ENCODE measurements at places on chromosomes 6 and 20.

- no peaks in the 10 kb centered on the region for H3K36me3 ChIP-seq
- no peaks in the 10 kb centered on the region for H3K27me3 ChIP-seq
- H3K4me1 ChIP-seq: no peaks in the 10 kb centered on the region
- DNase-seq: no peak
These were observed 39.0 kb downstream of the AIG1 start for GRCh38 chr6:143099647-143100046.

GRCh38 chr6:23055523-23055922, 486.2 kb downstream of the HDGFL1 start:
- H3K4me1 ChIP-seq: no peaks in the 10 kb centered on the region
- no peak overlapping the region for H3K27ac ChIP-seq
- no peak for DNase-seq
- no peaks in the 10 kb centered on the region for H3K27me3 ChIP-seq
- no peak overlapping the region for H3K4me3 ChIP-seq
- no peaks in the 10 kb centered on the region for H3K36me3 ChIP-seq

DNA sequence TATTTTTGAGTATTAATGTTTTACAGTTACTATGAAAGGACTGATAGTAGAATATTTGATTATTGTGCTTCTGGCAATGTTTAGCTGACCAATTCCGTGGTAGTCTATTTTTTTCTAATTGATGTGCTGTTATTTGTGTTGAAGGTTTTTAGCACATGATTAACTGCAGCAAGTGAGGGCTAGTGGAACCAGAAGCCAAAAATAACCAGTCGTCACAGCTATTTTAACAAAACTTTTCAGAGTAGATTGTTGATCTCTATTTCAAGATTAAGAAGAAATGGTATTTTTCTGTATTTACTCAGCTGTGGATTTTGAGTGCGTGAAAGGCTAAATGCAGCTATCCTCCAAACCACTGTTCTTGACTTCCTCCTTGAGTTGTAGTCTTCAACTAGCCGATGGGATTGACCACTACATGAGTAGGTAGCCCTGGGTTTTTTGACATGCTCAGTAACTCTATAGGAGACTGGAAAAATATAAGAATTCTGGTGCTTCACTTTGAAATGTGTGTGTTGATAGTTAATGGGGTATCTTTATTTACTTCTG, 258.0 kb downstream of the ZFAND3 start:
- H3K27me3 ChIP-seq: no peaks in the 10 kb centered on the region
- peaks cover 10% of the 10 kb centered on the region for H3K4me1 ChIP-seq
- H3K27ac ChIP-seq: no peak overlapping the region
- H3K4me3 ChIP-seq: no peak overlapping the region
- H3K36me3 ChIP-seq: no peaks in the 10 kb centered on the region

GRCh38 chr20:12159261-12159660, 241.6 kb downstream of the BTBD3 start:
- H3K4me3 ChIP-seq: no peak overlapping the region
- no peaks in the 10 kb centered on the region for H3K27me3 ChIP-seq
- DNase-seq: no peak
- no peak overlapping the region for H3K27ac ChIP-seq

GRCh38 chr20:40276301-40276700, 412.7 kb downstream of the MAFB start:
- no peak for DNase-seq
- H3K27ac ChIP-seq: no peak overlapping the region
- no peaks in the 10 kb centered on the region for H3K4me1 ChIP-seq
- no peaks in the 10 kb centered on the region for H3K27me3 ChIP-seq
- H3K4me3 ChIP-seq: no peak overlapping the region

DNA sequence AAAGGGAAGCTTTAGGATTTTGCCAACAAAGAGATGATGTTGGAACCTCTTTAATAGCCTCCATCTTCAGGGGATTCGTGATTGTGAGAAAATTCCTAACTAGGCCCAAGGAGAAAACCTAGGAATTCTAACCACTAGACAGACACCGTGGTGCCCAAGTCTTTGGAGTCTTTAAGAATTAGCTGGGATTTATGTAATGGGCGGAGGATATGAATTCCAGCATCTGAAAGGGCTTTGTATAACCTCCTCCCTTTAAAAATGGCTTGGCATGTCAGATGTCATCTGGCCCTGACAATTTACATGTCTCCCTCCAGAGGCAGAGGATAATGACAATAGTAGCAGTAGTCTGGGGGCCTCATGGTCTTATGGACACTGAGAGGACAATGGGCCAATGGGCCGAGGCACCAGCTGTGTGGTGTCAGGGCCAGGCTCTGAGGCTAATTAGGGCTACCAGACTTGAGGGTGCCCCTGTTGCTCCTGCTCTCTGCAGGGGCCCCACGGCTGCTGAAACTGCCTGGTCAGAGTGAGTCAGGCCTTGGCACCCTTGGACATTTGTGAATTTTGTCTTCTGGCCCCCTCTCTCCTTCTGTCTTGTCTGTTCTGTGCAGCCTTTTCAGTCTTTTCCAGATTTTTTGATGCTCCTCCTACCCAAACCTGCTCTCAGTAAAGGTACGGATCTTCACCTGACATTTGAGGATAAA, 113.9 kb downstream of the EDN1 start:
- H3K27me3 ChIP-seq: no peaks in the 10 kb centered on the region
- H3K36me3 ChIP-seq: no peaks in the 10 kb centered on the region
- H3K27ac ChIP-seq: peak overlapping the region; percentile 75
- DNase-seq: peak; percentile 23
- no peak overlapping the region for H3K4me3 ChIP-seq

DNA sequence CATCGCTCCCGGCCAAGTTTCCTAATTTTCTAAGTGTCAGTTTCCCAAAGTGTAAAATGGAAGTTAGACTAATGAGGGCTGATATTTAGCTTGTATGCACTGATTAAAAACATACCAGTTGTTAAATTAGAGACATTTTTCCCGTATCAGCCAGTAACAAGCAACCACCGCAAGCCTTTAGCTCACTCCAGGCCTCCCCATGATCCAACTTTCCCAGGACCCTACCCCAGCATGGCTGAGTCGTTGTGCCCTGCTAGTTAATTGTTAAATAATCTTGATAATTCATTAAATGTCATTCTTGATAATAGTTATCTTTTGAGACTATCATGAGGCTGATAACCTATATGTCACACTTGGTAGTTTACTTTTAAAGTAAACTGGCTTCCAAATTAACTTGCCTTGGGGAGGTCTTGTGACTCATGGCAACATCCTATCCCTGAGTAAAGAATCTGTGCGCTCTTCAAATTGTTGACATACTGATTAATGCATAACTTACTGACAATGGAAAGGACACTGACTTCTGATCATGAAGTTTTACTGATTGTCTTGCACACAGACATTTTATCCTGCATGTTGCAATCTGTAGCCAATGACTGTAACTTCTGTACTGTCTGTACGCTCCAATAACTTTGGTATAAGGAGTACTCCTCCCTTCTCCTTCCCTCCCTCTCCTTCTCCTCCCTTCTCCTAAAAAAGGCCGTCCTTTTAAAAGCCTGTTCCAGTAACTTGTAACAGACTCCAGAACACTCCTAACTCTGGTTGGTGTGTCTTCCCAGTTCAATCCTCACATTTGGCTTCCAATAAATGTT, 6.3 kb upstream of the GTF3C6 start:
- peak; percentile 53 for DNase-seq
- peaks cover 2% of the 10 kb centered on the region for H3K4me1 ChIP-seq
- H3K27me3 ChIP-seq: no peaks in the 10 kb centered on the region
- H3K36me3 ChIP-seq: no peaks in the 10 kb centered on the region
- no peak overlapping the region for H3K27ac ChIP-seq

DNA sequence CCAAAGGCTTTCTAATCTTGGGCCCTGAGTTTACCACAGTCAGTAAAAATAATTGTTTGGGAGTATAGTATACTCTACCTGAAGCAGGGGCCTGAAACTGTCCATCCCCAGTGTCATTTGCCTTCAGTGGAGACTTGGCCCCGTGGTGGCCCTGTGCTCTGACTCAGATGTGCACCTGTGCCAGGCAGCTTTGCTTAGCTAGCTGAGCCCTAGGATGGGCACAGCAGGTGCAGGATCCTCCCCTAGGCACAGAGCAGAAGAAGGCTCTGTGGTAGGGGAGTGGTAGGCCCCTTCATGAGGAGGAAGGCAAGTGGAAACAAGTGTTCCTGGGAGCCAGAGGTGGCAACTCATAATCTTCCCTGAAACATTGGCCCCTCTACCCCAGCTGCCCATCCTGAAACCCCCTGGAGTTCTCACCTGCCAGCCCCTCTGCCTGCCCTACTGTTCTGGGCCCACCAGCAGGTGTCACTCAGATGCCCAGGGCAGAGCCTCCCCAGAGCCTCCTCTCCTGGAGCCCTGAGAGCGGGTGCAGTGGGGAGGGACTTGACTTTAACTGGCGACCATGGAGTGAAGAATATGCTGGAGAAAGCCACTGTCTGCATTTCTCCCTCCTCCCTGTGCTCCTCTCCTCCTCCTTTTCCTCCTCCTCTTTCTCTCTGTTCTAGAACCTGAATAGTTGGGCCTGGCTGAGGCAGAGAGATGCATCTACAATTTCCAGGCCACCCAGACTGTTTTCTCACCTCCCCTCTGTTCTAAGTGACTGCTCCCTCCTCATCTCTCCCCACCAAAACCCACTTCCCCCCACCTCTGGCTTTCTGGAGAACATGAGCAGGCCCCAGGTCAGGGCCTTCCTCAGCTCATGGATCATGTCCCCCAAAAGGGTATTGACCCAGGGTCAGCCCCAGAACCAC, 2.9 kb downstream of the CPNE5 start:
- DNase-seq: no peak
- peaks cover 8% of the 10 kb centered on the region for H3K4me1 ChIP-seq

DNA sequence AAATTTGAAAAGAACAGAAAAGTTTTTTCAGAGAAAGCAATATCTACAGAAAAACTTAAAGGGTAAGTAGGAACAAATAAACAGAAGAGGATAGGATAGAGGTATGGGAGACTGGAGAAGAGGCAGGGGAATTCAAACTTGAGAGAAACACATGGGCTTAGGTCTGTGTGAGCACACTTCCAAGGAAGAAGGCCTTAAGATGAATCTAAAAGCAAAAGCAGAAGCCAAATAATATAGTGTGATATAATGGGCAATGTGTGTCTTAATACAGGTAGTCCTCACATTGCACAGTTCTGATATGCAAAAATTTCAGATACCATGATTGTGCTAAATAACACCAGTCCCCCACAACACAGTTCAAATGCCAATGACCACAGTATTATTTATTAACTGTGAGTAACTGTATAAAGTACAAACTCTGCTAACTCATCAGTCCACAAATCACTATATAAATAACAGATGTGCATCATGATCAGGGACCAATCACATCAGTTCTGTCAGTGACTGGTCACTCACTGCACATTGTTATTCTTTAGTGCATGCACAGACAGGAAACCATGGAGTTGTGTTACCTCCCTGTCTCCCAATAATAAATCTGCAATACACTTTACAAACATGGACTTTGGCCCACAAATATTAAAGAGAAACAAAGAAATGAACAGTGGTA, 18.6 kb downstream of the SNX14 start:
- no peaks in the 10 kb centered on the region for H3K27me3 ChIP-seq
- no peak overlapping the region for H3K27ac ChIP-seq
- DNase-seq: peak; percentile 85
- H3K4me3 ChIP-seq: no peak overlapping the region

GRCh38 chr20:52923123-52923937, 48.8 kb upstream of the TSHZ2 start:
- H3K4me1 ChIP-seq: no peaks in the 10 kb centered on the region
- no peaks in the 10 kb centered on the region for H3K36me3 ChIP-seq
- DNase-seq: peak; percentile 98
- H3K27me3 ChIP-seq: no peaks in the 10 kb centered on the region

DNA sequence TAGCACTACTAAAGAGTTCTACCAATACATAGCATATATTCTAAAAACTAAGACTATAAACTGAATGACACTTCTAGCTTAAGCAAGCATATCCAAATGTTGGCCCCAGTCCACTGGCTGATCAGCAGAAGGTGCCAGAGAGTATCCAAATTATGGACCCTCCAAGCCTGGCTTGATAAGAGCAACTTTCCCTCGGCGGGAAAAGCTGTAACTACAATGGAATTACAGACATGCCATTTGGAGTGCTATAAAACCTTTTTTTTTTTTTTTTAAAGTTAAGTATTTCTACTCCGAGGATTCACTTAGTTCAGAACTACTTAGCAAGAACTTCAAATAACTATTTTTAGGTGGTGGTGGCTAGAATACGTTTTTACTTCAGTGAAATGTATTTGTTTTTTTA, 94.6 kb downstream of the EPB41L2 start:
- H3K36me3 ChIP-seq: no peaks in the 10 kb centered on the region
- peak overlapping the region; percentile 46 for H3K27ac ChIP-seq
- peaks cover 18% of the 10 kb centered on the region for H3K4me1 ChIP-seq
- no peaks in the 10 kb centered on the region for H3K27me3 ChIP-seq
- peak overlapping the region; percentile 72 for H3K4me3 ChIP-seq

DNA sequence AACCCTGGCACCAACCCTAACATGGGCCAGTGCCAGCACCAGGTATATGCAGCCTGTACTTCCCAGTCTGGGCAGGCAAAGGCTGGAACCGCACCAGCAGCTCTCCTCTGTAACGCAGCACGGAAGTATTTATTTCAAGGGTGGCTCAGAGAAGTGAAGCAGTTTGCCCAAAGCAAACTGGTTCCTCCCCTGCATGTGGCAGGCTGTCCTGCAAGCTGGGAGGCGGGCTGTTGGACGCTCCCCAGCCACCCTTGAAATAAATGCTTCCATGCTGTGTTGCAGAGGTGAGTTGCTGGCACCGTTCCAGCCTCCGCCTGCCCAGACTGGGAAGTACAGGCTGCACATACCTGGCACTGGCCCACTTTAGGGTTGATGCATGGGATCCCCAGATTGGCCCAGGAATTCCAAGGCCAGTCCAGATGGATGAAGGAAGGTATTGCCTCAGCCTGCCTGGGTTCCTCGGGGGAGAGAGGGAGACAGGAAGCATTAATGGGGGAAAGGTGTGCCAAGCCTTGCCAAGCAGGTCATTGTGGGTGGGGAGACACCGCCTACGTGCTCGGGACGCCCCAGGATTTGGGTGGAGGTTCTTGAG, 49.8 kb downstream of the PPARD start:
- peak overlapping the region; percentile 82 for H3K27ac ChIP-seq
- no peak overlapping the region for H3K4me3 ChIP-seq
- peaks cover 12% of the 10 kb centered on the region for H3K4me1 ChIP-seq
- no peaks in the 10 kb centered on the region for H3K27me3 ChIP-seq
- H3K36me3 ChIP-seq: no peaks in the 10 kb centered on the region
- no peak for DNase-seq

GRCh38 chr6:17001188-17001587, 100.7 kb upstream of the STMND1 start:
- H3K4me1 ChIP-seq: peaks cover 11% of the 10 kb centered on the region
- no peak overlapping the region for H3K27ac ChIP-seq
- DNase-seq: no peak
- H3K27me3 ChIP-seq: no peaks in the 10 kb centered on the region
- no peak overlapping the region for H3K4me3 ChIP-seq
